Activated T-helper 2 cell treated with anti-CD3 and anti-CD28 coated beads, Interferon-gamma antibody, Interleukin-2, Interleukin-4, amounts not matched to agents 10 μg/mL and 5 μg/mL and 100 μg/mL, durations not matched to agents 14 hours and 24 hours and 36 hours (primary cell): ENCODE measurements at places on chromosomes 6 and 20.

- no peak overlapping the region for H3K4me3 ChIP-seq
- H3K36me3 ChIP-seq = peaks cover 61% of the 10 kb centered on the region
- H3K27ac ChIP-seq = no peak overlapping the region
- peaks cover 5% of the 10 kb centered on the region for H3K4me1 ChIP-seq
- H3K27me3 ChIP-seq = no peaks in the 10 kb centered on the region
- DNase-seq = no peak
Measured at GRCh38 chr20:31566658-31567379, 38.3 kb upstream of the ID1 start.

DNA sequence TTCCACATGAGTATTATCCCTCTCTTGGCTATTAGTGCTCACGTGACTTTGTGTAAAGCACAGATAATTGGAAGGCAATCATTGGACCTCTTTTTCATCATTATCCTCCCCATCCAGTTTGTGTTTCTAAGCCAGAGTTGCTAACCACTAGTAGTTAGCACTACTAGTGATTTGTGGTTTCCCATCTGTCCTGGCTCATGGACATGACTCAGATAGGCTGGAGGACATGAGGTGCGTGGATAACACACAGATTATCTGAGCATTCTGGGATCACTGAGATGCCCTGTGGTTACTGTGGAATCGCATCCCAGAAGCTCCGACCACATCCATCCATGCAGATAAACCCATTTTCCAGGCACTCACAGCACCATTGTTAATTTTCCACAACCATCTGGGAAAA lies 123.8 kb upstream of the NAA20 start:
- no peak overlapping the region for H3K4me3 ChIP-seq
- H3K4me1 ChIP-seq = no peaks in the 10 kb centered on the region
- H3K27ac ChIP-seq = no peak overlapping the region
- no peak for DNase-seq
- peaks cover 7% of the 10 kb centered on the region for H3K27me3 ChIP-seq

DNA sequence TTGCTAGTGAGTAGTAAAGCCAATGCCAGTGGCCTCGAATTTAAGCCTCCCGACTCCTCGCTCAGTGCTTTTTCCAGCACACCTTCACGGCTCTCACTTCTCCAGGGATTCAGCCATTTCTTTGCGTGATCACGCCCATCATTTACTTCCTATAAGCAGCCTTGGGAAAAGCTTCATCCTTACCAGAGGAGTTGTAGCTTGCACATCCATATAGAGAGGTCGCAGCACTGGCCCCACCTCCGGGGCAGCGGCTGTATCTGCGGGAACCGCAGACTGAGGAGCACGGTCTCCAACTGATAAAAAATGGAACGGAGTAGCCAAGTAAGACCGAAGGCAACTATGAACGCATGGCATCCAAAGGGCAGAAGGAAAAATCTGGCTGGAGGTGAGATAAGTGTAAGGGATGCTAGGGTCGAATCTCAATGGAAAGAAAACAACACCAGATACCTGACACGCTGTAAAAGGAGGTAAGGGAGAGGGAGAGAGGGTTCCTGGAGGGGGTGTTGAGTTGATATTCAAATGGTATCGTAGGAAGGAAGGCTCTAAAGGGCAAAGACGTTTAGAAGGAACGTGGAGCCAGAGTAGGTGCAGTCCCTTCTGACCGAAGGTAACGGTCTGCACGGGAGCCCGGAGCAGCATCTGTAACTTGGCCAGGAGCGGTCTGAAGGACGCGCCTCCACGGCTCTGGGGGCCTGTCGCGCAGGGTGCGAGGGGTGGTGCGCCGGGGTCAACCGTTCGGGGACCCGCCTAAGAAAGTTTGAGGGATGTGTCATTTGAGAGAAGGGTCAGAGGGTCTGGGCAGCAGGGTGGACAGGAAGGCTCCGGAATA lies 640 bp downstream of the NFS1 start:
- no peak for DNase-seq
- H3K36me3 ChIP-seq = peaks cover 54% of the 10 kb centered on the region
- peak overlapping the region; percentile 94 for H3K4me3 ChIP-seq

DNA sequence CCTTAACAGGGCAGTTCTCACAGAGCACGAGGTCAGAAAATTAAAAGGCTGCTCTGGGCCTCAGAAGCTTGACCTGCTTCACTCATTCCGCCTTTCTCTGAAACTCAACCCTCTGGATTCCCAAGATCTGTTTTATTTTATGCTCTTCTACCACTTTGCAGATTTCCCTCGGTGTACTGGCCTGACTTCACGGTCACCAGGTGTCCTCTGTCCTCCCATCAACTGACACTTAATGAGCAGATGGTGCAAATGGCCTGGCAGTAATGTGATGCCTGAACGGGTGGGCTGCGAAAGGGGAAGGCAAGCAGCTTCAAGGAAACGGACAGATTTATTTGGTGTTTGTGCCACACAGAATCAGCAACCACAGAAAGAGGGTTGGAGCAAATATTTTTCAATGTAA lies 169.7 kb upstream of the TFAP2D start:
- H3K4me3 ChIP-seq = no peak overlapping the region
- no peaks in the 10 kb centered on the region for H3K27me3 ChIP-seq
- H3K4me1 ChIP-seq = no peaks in the 10 kb centered on the region

DNA sequence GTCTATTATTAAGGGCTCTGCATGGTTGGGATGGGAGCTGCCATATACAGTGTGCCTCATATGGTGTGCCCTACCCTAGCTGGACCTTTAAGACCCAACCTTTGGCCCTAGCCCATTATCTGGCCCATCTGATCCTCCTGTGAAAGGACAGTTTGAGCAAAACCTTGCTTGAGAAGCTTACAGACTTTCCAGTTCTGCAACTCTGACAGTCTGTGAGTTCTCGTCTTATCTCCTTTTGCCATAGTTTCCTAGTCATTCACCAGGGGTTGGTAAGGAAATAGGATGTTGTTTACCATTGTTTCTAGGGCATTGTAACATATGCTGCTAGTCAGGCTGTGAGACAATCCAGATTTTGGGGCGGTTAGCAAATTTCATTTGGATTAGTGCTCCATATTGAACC lies 17.2 kb downstream of the CTNNBL1 start:
- H3K27ac ChIP-seq = no peak overlapping the region
- peaks cover 7% of the 10 kb centered on the region for H3K4me1 ChIP-seq
- no peaks in the 10 kb centered on the region for H3K27me3 ChIP-seq
- H3K36me3 ChIP-seq = peaks cover 10% of the 10 kb centered on the region
- no peak overlapping the region for H3K4me3 ChIP-seq
- no peak for DNase-seq

GRCh38 chr6:16696496-16696895 lies 64.8 kb downstream of the ATXN1 start:
- no peak overlapping the region for H3K27ac ChIP-seq
- DNase-seq = no peak
- no peaks in the 10 kb centered on the region for H3K27me3 ChIP-seq

GRCh38 chr20:9195031-9195430 lies 126.1 kb downstream of the PLCB4 start:
- DNase-seq = no peak
- no peaks in the 10 kb centered on the region for H3K36me3 ChIP-seq
- no peak overlapping the region for H3K4me3 ChIP-seq

GRCh38 chr6:166351715-166352285 lies 9.5 kb upstream of the SFT2D1 start:
- H3K36me3 ChIP-seq = peaks cover 4% of the 10 kb centered on the region
- no peak overlapping the region for H3K4me3 ChIP-seq
- peaks cover 18% of the 10 kb centered on the region for H3K27me3 ChIP-seq
- no peak for DNase-seq

DNA sequence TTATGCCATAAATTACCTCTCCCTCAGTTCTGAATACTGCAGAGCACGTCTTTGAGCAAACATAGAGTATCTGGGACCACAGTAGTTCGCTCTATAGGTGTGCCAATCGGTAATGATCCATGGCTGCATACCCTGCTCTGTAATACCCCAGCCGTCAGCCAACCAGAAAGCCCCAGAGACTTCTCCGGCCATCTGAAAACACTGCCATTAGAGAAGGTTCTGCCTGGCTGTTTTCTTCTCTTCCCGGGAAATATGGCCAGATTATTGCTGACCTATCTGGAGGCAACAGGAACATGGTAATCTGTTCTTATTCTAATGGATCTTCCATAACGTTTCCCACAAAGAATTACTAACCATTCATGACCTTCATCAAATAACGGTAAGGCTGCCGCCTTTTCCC lies 139.9 kb downstream of the RPS12 start:
- H3K36me3 ChIP-seq = no peaks in the 10 kb centered on the region
- H3K27ac ChIP-seq = no peak overlapping the region
- peaks cover 25% of the 10 kb centered on the region for H3K27me3 ChIP-seq

DNA sequence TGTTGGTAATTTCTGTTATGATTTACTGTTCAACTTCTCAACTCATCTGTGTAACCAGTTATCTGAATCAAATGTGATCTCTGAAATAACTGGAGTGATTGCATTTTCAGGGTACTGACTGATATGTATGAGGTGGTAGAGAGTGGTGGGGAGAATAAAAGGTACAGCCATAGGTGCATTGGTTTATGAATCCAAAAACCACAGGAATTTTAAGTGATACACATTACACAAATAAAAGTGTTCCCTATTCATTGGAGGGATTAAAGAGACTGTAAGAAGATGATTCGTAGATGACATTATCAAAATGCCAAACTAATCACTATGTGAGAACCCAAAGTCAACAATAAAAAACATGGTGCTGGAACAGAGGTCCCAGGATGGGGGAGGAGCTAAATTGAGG lies 158.7 kb upstream of the RSPO3 start:
- H3K27ac ChIP-seq = no peak overlapping the region
- no peaks in the 10 kb centered on the region for H3K4me1 ChIP-seq
- H3K36me3 ChIP-seq = no peaks in the 10 kb centered on the region
- no peak overlapping the region for H3K4me3 ChIP-seq
- DNase-seq = no peak

GRCh38 chr6:125951323-125951722 lies 5.2 kb upstream of the HINT3 start:
- no peak for DNase-seq
- no peak overlapping the region for H3K27ac ChIP-seq
- H3K4me1 ChIP-seq = peaks cover 6% of the 10 kb centered on the region
- no peak overlapping the region for H3K4me3 ChIP-seq
- H3K27me3 ChIP-seq = peaks cover 4% of the 10 kb centered on the region

DNA sequence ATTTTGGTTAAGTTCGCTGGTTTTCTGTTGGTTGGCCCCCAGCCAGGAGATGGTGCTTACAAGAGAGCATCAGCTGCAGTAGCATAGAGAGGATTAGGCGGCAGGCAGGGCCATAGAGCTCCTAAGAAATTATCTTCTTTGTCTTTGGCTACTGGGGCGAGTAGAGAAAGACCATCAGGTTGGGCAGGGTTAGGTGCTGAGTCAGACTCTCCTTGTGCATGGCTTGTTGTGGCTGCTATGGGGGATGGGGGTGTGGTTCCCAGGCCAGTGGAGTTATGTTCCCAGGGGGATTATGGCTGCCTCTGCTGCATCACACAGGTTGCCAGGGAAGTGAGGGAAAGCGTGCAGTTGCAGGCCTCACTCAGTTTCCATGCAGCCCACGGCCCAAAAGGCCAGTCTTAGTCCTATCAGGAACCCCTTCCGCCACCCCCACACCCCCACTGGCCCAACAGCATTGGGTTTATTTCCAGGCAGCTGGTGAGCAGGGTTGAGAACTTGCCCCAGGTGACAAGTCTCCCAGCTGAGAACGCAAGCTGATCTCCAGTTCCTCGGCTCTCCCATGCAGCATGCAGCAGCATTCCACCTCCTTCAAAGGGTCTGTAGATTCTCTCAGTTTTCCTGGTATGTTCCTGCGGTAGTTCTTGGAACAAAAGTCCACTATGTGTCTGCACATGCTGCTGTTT lies 243.7 kb downstream of the UTRN start:
- no peak overlapping the region for H3K4me3 ChIP-seq
- DNase-seq = no peak
- H3K27ac ChIP-seq = no peak overlapping the region
- no peaks in the 10 kb centered on the region for H3K27me3 ChIP-seq

DNA sequence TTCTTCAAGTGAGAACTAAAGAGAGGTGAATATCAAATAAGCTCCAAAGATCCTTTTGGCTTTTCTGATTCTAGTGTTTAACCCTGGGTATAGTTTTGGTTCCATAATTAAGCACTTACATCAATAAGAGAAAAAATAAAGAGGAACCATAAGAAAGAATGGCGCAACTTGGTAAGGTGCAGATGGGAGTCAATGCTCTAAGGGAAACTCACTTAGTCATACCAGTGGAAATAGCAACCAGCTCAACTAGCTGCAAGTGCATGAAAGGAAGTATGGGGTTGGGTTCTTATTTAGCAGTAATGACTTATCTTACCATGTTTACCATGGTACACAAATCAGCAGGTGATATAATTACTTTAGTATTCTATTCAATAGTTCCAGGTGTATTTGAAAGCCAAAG lies 296.5 kb upstream of the RUNX2 start:
- H3K4me3 ChIP-seq = no peak overlapping the region
- no peak overlapping the region for H3K27ac ChIP-seq
